ENCODE measurements at places on chromosomes 6 and 20. TPM values are rescaled to one million over a fixed set of nuclear protein-coding genes. Genes with fewer than 3 reads are reported as not detected.

GRCh38 chr6:110307368-110307767, 50.8 kb downstream of the METTL24 start:
- no peak for DNase-seq

DNA sequence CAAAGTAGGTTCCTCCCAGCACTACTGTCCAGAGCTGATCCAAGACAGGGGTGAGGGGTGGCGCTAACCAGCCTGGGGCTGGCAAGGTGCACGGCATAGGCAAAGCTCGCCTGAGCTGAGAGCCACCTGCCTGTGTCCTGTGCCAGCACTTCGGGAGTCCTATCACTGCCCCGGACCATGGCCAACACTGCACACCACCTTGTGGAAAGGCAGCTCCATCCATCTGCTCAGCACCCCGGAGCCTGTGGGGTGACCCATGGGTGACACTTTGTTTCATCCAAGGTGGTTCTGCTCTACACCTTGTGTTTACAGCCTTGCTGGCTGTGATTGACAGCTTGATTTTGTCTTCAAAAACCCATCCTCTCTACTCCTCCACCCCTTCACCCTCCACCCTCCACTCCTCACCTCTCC, 32.9 kb upstream of the GATA5 start:
- DNase-seq = no peak

DNA sequence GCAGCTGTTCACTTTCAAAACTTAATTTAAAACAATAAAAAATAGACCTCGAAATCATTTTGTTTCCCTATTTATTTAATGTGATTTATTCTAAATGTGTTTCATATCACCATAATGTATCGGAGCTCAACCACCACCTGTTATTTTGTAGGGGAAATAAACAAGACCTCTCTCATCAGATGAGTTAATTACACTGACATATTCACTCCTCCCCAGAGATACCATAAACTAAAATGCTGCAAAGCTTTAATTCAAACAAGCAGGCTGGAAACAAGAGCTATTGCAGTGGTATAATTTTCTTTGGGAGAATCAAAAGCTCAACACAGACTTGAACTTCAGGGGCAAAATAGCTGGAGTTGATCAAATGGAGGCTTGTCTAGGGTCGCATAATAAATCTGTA, 303.5 kb upstream of the TSHZ2 start:
- no peak for DNase-seq

DNA sequence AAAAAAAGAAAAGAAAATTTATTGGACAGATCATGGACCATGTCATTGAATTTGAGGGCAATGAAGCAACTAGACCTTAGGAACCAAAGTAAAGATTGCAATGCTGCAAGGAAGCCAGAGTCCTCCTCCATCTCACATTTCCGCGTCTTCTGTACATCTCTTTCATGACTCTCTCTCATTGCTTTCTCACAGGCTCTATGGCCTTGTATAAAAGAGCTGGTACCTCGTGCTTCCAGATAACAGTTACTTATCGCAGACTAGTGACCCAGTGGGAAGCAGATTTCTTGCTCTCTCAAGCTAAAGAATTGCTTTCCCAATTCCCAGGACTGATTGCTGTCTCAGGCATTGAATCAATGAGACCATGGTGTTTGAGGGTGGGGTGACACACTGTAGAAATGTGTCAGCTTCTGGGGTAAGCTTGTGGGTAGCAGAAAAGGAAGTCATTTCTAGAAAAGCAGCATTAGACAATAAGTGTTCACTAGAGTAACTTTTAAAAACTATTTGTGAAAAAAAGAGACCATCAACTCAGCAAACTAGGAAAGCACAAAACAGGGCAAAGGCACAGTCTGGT, 635.3 kb downstream of the UTRN start:
- DNase-seq = no peak

GRCh38 chr6:85422996-85423395, 26.9 kb upstream of the NT5E start:
- no peak for DNase-seq

The FAM50B gene
- 9.0 TPM for total RNA-seq

DNA sequence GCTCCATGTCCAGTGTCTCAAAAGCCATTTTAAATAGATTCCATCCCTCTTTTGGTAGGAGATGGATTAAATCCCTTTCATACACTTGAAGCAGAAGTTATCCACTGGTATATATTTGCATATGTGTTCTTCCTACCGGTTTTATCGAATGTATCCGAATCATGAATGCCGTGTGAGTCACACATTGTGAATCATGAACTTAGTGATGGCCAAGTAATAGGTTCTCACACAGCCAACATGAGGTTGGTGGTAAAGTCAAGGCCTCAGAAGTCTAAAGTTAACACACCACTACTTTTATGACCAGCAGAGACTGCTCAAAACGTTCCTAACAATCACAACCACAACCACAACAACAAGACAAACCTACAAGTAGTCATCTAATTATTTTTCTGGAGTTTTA, 345.5 kb downstream of the THBS2 start:
- no peak for DNase-seq

The TIAM2 gene
- total RNA-seq = 90.4 TPM

DNA sequence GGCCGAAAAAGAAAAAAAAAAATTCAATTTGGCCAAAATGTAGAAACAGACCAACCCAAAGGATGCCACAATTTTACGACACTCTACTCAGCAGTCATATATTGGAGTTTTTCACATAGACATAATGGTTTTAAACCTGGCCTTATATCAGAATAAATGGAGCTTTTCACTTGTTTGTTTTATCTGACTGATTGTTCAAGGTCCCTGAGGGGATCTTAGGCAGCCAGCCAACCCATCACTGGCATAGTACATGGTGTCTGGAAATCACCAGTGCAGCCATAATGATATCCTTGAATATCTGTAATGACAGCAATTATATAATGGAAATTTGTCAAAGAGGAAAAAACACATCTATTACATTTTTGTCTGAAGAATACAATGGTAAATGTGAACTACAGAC, 96.9 kb downstream of the PRSS35 start:
- no peak for DNase-seq

- DNase-seq = no peak
These were observed 40.8 kb downstream of the IYD start for GRCh38 chr6:150409576-150410066.

DNA sequence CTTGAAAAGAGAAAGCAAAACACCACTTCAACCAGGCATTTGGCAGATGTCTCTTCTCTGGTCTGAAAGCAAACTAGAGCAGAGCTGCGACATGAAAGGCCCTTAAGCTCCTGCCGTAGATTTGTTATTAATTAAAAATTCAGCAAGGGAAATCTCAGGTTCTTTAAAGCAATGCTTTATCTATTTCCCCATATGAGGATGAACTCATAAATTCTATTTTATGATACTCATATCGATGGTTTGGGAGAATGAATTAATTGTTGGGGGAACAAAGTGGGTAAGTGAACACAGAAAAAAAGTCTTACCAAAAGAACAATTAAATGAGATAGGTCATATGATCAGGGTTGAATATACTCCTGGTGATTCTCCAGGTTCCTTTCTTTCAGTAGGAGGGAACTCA, 464.7 kb upstream of the SLC35B3 start:
- no peak for DNase-seq

DNA sequence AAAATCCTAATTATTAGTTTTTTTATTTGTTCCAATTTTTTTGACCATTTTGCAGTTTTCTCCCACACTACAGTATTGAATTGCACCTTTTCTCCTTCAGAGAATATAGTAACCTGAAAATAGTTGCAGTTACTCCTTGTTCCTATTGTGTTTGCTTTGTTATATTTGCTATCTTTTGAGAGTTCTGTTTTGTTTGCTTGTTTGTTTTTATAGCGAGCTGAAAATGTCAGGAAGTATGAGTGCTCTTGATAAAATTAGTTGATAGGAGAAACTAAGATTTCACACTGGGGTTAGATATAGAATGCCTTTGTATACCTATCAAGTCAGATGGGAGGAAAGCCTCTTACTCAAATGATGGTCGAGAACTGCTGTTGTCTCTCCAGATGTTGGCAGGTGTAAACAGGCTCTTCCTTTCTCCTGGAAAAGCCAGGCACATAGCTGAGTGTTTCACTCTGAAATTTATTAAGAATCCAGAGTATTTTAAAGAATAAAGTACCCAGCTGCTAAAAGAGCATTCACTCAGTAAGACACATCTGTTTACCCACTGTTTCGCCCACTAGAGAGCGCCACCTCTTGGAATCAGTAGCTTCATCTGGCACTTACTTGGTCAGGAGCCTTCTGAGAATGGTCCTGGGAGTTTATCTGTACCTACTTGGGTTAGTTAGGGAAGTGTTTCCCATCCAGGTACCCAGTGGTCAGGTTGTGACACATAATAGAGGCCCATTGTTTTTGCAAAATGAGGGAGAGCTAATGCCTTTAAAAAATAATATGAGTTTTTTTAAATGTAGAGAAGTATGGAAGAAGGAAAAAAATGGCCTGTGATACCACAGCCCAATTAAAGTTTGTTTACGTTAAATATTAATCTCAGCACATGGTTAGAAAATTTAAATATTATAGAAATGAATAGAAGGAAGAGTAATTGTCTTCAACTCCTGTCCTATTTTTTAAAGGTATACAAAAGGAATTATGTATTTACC, 11.2 kb downstream of the NT5DC1 start:
- DNase-seq = no peak

- no peak for DNase-seq
These were observed 34.1 kb downstream of the UTRN start for GRCh38 chr6:144319211-144319610.

GRCh38 chr6:13165502-13166172, 162.7 kb downstream of the TBC1D7 start:
- no peak for DNase-seq

DNA sequence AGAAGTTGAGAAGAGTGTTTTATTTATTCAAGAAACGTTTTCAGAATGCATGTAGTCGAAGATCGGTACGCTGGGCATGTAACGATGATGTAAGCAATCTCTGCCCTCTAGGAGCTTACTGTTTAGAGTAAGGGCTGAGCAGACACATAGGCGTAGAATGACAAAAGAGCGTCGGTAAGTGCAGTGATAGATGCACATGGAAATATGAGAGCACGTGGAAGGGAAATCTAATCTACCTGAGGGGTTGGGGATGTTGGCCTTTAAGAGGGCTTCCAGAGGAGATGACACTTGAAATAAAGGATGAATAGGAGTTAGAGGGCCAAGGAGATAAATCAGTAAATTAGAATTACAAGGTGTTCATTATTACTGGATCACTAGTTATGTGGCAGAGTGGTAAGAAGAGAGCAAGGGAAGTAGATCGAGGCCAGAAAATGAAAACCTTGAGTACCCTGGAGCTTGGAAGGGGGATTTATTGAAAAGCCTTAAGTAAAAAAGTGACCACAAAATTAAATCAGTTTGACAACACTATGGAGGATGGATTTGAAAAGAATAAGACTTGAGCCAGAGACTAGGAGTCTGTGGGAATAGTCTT, 782 bp downstream of the TRMT11 start:
- DNase-seq = no peak

DNA sequence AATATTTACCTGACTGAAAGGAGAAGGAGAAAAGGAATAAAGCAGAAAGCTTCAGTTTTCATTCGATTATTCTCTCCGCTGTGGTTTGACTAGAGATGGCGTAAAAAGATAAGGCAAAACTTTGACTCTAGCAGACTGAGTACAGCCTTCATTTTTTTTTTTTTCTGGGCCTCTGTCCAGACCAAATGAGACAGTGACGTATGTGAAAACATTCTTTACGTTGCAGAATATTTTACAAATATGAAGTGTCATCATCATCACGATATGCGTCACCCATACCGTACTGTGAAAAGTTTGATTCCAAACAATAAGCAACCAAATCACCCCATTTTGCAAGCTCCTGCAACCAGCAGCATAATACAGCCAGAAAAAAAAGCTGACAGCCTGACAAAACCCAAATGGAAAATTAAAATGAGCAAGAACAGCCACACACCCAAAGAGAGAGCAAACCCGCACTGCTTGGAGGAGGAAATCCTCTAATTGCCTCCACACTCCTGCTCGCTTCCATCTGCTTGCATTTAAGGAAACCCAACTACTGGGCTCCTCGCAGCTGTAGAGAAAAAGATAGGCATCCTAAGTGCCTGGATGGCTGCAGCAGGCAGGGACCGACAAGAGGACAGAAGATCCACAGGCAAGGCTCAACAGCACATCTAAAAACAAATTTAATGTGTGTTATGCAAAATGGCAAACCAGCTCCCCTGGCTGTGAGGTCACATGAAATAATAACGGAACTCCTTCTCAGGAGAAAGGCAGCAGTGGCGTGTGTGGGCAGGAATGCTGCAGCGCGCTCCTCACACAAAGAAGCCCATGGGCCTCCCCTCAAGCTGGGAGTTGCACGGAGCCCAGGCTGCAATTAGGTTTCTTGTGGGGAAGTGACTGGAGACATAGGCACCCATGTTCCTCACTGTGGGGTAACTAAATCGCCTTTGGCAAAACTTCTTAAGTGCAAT, 113.1 kb downstream of the FYN start:
- DNase-seq = peak; percentile 37

The MACROD2 gene
- total RNA-seq = not detected

- no peak for DNase-seq
These were observed 65.5 kb upstream of the BHLHE23 start for GRCh38 chr20:63072231-63072791.

- no peak for DNase-seq
These were observed 96.7 kb upstream of the FAM184A start for GRCh38 chr6:119174879-119175817.

- no peak for DNase-seq
These were observed 78.3 kb downstream of the CD109 start for GRCh38 chr6:73774311-73774774.

- DNase-seq = no peak
These were observed 86.6 kb upstream of the SAMD5 start for GRCh38 chr6:147421903-147422302.

GRCh38 chr20:42688576-42688975, 501.1 kb downstream of the PTPRT start:
- no peak for DNase-seq

DNA sequence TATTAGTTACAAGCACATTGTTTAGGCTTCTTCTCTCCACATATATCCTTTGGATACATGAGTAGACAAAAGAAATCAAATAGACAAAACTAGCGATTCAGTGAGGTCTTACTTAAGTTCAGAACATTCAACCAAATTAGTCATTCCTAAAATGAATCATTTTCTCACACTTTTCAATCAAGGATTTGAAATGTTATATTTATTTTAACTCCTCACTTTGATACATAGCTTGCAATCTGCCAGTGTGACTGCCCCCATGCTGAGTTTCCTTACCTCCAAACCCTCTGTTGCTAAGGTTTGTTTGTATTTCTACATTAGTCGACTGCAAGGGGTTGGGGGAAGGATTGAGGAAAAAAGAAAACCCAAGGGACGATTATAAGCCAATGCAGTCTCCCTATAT, 3.5 kb upstream of the MOXD1 start:
- DNase-seq = no peak

The CAP2 gene
- not detected for total RNA-seq

The SYNE1 gene
- 14.5 TPM for total RNA-seq

- no peak for DNase-seq
These were observed 3.0 kb upstream of the IL17A start for GRCh38 chr6:52183131-52183713.
